CD4-positive, alpha-beta T cell treated with Interleukin-21 for 1 hour (primary cell): ENCODE measurements at places on chromosomes 1 and 21.

DNA sequence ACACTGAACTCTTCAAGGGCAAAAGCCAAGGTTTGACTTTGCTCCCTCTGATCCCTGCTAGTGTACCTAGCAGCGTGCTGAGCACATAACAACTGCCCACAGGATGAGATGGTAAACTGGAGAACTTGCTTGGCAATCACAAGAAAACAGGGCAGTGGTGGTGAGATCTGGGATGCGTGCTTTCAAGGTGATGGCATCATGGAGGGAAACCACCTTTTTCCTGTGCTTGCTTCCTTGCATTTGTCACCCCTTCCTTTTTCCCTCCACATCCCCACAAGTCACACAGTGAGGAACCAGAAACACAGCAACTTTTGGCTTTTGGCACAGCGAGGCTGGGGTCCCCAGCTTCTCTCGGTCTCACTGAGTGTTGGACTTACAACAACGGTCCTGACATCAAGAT is 31.4 kb upstream of the BECN2 start:
- DNase-seq = no peak

DNA sequence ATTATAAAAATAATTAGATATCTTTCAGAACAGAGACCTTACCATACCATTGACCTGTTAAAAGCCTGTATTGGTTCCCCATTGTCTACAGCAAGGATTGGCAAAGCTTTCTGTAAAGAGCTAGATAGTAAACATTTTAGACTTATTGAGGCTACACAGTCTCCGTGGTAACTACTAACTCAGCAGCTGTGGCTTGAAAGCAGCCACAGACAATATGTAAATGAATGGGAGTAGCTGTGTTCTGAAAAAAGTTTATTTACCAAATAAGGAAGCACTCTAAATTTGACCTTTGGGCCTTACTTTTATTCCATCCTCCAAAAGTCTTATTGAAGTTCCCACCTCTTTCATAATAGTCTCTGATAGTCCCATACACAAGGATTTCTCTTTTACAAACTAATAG is 39.7 kb downstream of the NUP210L start:
- peak; percentile 14 for DNase-seq

DNA sequence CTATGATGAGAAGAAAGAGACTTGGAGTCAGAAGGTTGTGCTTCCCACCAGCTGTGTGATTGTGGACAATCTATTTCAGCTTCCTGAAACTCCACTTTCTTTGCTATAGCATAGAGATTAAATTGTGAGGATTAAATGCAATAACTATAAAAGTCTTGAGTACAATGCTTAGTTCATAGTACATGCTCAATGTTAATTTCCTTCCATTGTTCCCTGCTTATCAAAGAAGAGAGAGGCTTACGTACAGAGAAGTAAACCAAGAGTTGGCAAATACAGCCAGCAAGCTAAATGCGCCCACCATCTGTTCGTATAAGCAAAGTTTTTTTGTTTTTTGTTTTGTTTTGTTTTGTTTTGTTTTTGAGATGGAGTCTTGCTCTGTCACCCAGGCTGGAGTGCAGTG is 317.9 kb upstream of the NFIA start:
- no peak for DNase-seq

DNA sequence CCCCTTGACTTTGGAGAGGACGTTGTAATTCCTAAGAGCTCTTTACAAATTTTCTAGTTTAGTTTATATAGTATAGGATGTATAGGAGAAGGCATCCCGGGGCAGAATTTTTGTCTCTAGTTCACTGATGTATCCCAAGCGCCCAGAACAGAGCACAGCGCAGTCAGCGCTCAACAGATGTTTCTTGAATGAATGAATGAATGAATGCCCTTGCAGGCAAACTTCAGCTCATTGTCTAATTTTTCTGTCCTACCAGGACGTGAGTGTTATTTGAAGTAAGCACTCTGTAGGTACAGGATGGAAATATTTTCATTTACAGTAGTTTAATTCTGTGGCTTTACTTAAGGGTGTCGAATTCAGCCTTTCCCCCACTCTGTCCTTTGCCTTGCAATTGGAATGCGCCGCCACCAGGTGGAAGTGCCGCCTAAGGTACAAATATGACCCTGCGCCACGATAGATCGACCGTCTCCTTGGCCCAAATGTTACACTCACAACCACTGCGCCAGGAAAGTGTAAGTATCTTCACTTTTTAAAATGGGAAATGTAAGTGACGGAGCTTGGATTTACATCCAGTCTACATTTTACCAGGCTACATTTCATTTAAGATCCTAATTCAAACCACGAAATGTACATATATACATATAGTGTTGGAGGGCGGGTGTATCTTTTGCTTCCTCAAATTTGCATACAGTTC is 910 bp upstream of the MRPL39 start:
- peak; percentile 84 for DNase-seq

- no peak for DNase-seq
Measured at GRCh38 chr1:25657121-25657882, 40.7 kb downstream of the MAN1C1 start.

DNA sequence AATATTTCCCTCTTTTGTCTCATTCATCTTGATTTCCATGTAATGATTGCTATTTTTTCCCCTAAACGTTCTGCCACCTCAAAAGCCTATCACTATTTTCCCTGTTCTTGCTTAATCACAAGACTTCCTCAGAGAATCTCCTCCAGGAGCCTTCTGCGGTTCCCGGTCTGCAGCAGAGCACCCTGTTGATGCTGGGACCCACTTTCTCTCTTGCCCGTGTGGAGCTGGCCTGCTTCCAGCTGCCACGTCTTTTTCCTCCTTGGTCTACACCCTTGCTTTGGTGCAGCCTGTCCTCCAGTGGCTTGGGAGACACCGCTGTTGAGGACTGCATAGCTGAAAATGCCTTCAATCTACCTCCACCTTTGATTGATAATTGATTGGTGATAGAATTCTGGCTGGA is 70.0 kb upstream of the COA6 start:
- DNase-seq = no peak

DNA sequence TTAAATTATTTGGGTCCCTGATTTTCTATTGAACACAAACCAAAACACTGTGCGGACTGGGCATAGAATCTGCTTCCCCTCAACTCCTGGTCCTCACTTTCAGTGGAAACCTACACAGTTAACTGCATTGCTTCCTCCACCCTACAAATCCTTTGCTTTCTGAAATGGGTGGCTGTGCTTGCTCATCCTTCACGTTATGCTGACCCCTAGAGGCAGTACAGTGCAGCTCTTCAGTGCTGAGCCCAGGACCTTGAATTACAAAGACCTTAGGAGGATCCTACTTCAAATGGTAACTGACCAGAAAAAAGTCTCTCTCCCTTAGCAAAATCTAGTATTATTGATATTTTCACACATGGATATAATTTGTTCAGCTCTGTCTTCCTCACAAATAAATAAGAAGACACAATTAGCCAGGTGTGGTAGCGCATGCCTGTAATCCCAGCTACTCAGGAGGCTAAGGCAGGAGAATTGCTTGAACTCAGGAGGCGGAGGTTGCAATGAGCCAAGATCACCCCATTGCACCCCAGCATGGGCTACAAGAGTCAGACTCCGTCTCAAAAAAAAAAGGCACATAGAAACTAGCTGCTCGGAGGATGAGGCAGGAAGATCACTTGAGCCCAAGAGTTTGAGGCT is 63.4 kb upstream of the L1TD1 start:
- DNase-seq = no peak

DNA sequence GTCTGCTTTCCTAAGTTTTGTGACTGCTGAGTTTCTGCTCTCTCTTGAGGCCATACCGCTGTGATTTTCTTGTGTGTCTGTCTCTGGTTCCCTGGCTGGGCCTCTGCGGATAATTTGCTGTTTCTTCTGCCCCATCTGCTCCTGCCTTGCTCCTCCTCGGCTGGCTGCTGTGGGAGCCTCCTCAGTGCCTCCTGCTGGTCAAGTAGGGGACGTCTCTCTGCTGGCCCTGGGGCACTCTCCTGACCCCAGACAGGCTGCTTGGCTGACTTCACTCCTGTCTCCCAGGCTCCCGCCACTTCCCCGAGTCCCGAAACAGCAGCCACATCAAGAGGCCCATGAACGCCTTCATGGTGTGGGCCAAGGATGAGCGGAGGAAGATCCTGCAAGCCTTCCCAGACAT is 28.5 kb downstream of the ETNK2 start:
- no peak for DNase-seq

- no peak for DNase-seq
Measured at GRCh38 chr1:245881767-245882391, 625.2 kb downstream of the SMYD3 start.

DNA sequence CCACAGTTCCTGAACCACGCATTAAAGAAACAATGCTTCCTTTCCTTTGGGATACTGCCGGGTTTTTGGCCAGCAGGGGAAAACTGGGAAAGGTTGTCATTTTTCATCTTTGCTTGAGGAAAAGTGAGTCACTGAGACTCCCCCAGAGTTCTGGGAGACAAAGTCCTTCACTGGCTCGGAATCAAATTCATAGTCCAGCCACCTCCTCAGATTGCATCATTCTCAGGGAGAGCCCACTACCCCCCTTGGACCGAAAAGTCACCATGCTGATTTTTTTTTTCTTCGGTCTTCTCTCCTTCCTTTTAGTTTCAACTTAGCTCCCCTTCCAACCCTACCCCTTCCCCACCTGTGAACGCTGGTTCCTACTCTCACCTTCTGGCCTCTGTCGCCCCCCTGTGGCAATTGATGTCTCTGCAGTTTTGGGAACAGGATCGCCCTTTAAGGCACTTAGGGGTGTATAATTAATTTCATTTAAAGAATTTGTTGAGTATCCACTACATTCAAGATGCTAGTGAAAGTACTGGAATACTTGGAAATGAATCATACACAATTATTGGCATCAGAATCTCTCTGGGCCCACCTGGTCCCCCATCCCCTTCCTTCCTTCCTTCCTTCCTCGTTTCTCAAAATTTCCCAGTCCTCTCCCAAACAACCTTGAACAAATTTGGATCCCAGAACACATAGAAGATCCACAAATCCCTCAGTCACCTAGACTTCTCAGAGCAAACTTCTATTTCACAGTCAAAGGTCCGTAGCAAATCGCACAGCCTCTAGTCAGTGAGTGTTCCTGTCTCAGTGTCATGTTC is 6.9 kb downstream of the ACKR1 start:
- peak; percentile 35 for DNase-seq

DNA sequence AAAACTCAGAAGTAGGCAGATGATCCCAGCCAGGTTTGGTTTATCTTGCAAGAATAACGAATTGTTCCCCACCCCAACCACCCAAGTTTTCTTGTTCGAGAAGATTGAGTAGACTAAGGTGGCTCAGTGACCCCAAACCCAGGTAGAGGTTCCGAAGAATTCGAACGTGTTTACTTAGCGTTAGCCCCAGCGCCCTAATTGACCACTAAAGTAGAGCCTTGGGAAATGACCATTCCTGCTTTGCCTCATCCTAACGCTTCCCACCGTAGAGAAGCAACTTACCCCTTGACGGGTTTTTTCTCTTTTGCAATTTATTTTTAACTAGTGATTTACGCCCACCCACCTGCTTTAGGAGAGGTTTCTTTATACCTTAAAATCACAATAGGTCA is 870 bp downstream of the FBXO28 start:
- DNase-seq = no peak

DNA sequence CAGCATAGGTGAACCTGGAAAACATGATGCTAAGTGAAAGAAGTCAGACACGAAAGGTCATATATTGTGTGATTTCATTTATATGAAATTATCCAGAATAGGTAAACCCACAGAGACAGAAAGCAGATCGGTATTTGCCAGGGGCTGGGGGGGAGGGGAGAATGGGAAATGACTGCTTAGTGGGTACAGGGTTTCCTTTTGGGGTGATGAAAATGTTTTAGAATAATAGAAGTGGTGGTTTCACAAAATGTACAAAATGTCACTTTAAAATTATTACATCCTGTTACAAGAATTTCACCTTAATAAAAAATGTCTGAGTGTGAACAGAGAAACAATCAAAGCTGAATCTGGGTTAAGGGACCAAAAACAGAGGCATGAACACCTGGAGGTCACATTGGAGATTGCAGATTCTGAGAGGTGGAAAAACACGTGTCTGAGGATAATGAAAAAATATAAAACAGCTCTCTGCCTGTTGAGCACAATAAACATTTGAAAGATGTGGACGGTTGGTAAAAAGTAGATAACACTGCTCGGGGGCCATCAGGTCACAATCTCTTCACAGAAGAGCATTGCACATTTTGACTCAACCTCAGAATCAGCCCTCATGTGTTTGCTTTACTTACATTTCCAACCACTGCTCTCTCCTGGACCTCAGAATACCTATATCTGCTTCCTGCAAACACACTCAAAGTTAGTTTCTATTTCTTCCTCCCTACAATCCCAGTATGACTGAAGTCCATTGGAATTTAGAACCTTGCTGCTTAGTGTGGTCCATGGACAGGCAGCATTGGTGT is 3.2 kb downstream of the SLAMF6 start:
- peak; percentile 64 for DNase-seq

- DNase-seq = no peak
Measured at GRCh38 chr1:75600781-75601180, 10.1 kb downstream of the SLC44A5 start.

DNA sequence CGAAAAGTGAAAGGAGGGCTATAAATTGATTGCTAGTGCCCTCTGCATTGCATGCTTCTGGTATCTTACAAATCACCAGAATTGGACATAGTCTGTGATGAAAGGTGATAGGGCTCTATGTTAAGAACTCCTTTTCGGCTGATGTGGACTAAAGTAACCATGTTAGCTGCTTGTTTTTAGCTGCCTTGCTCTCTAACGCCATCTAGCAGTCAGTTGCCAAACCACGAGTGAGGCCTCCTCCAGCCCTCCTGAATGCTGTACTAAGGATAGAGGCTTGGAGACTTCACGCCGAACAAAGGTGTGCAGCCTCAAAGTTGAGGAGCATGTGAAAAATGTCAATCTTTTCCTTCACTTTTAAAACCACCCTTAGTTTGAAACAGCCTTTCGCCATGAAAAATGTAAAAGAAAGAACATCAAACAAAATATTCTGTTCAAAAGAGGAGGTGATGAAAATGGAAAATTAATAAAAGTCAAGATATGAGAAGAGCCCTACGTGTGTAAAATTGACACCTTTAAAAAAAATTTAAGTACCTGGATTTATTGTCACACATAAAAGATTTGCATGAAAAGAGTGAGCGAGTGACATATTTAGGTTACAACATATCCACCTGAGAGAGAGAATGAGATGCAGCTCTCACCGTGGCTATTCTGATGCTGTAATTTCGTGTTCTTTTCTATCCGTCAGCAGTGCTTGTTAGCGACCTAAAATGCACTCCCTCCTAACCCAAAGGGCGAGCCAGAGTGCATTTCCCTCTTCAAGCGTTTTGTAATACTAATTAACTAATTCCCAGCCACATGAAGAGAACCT is 8.1 kb downstream of the LRRC53 start:
- DNase-seq = peak; percentile 25

DNA sequence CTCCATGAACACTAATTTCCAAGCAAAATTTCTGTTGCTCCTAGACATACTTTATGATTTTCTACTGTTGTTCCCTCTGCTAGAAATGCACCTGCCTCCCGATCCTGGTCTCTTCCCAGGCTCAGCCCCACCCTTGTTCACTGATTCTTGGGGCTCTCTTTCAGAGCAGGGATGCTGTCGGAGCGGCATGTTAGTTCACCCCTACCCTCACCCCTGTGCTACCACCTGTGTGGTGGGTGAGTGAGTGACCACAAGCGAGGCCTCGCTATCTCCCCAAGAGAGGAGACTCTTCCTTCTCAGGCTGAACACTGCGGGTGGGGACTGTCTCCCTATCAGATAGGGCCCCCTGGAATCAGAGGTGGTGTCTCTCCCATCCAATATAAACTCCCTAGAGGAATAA is 4.9 kb upstream of the S100A8 start:
- DNase-seq = no peak
